Motor neuron (in vitro differentiated cells): ENCODE measurements at places on chromosomes 2 and 18. TPM values are rescaled to one million over a fixed set of nuclear protein-coding genes. Genes with fewer than 3 reads are reported as not detected.

LRATD1 gene
- total RNA-seq: 29.4 and 29.5 TPM in 2 replicates

PLB1 gene
- 1.3 and 2.5 TPM in 2 replicates for total RNA-seq

SIX3 gene
- 0.25 and 0.32 TPM in 2 replicates for total RNA-seq

CASP10 gene
- total RNA-seq: 0.08 and 0.09 TPM in 2 replicates

CDH20 gene
- 8.8 and 9.4 TPM in 2 replicates for total RNA-seq

PAIP2B gene
- total RNA-seq: 16.5 TPM in 2 replicates

UGT1A3 gene
- 0.31 TPM in 1 of 2 replicates, not detected in the other for total RNA-seq

PTPN18 gene
- 14.3 and 16.4 TPM in 2 replicates for total RNA-seq

DNA sequence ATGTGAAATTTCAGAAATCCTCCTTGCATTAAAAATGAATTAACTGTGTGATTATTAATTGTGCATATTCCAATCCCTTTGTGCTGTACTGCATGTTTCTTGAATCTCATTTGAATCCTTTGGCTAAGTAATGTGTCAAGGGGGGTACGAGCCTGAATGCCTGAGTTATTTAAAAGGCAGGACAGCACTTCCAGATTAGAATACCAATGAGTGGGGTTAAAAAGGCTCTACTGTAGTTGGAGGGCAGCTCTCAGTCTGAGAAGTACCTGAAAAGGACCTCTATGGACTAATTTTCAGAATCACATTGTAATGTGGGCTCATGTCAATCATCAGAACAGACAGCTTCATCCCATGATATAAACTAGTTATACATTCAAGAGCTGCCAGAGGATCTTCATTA is 423.0 kb downstream of the GRB14 start:
- ATAC-seq: no peak

DNA sequence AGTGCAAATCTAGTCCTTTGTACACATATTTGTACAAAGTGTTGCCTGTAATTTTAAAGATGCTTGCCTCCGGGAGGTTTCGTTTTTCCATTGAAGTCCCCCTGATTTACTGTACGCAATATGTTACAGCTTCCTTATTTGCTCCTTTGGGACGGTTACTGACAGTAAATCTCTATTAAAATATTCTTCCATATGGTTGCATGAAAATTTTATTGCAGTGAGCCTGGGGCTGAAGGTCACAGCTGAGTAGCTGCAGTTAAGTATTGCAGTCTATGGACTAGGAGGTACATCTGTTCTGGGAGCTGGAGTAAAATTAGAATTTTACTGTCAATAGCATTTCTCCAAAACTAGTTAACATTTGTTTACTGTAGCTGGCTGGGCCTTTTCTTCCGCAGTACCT is 119.2 kb downstream of the ETAA1 start:
- ATAC-seq: peak; percentile 81

DNA sequence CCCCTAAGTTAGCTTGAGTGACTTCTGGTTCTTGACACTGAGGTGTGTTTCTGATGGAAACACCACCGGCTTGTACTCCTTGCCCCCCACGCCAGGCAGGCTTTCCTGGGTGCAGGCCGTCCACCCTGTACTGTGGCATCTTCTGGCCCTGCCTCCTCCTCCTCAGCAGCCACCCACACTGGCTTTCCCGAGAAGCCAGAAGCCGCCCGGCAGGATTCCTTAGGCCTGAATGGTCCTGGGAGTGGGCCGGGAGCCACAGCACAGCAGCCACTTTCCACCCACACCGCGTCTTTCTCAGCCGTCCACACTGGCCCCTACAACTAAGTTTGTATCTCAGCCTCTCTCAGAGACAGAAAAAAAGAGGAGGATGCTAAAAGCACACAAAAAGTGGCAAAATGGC is 2.1 kb upstream of the HSBP1L1 start:
- ATAC-seq: no peak

DNA sequence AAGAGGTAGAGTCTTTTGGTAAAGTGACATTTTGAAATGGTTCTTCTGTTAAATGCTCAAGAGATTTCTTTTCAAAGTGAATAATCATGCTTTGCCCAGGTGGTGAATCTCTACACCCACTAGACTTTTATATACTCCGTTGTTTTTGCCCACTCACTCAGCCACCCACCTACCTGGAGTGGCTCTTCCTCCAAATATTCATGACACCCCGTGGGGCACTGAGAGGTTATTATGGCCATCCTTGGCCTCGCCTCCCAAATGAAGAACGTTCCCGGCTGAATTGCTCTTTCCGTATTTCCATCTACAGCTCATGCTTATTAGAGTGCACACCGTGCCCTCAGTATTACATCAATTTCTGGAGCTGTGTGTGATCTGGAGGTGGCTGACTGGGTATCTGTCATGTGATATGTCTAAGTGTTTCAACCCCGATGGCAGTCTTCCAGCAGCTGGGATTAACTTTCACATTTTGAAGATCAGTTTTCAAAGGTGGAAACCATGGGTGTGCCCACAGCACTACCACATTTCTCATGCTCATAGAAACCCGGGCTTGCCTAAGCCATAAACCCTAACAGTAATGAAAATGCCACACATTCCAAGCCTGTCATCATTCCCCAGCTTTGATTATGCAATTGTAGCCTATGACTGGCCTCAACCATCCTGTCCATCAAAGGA is 406.6 kb upstream of the MMADHC start:
- no peak for ATAC-seq

DNA sequence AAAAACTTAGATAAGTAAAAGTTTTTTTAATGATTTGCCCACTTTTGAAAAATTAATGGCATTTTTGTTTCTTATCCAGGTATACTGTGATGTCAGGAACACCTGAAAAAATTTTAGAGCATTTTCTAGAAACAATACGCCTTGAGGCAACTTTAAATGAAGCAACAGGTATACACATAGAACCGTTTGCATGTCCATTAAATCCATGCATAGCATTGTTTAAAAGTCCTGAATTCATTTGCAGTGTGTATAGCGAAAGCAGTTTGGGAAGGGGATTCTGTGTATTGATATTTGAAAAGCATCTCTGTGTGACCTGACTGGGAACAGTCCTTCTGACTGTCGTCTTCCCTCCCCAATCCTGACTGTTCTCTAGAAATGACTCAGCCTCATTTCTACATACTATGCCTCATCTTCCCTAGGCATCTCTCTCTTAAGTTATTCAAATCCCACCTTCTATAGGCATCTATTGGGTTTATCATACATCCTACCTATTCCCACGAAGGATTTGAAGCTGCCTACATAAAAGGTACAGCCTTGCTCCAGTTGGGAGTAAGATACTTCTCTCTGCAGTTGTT is 79.2 kb upstream of the MAP3K20 start:
- ATAC-seq: no peak

DNA sequence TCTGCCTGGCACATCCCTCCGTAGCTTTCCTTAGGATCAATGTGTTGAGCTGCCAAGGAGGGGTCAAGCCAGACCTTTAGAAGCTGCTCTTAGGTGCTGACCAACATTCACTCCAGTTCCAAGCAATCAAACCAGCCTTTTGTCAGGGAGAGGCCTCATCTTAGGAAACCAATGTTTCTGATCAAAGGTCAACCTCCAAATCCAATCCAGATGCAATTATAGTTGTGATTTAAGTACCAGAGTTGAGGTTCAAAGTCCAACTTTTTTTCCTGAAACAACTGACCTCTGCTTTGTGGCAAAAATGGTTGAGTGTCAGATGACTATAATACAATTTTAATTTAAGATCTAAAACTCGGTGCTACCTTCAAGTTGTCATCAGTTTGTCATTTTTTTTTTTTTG is 303.4 kb downstream of the ALK start:
- ATAC-seq: no peak

DNA sequence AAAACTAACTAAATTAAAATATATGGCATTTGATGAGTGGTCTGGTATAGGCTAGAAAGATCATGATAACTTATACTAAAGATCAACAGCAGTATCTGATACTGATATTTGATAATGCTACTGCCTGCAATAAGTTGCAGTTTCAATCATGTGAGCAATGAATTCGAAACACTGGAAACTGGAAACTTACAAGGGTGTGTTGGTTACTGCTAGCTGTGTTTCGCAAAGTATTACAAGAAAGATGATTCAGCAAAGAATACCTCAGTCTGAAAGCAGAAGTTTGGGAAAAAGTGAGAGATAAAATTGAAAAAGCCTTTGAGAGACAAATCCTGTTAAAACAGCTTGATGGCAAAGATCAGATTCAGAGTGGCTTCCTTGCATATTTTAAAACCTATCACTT is 294.5 kb downstream of the CCDC178 start:
- no peak for ATAC-seq

GRCh38 chr2:52141076-52141475 is 1109.1 kb upstream of the NRXN1 start:
- ATAC-seq: no peak

DNA sequence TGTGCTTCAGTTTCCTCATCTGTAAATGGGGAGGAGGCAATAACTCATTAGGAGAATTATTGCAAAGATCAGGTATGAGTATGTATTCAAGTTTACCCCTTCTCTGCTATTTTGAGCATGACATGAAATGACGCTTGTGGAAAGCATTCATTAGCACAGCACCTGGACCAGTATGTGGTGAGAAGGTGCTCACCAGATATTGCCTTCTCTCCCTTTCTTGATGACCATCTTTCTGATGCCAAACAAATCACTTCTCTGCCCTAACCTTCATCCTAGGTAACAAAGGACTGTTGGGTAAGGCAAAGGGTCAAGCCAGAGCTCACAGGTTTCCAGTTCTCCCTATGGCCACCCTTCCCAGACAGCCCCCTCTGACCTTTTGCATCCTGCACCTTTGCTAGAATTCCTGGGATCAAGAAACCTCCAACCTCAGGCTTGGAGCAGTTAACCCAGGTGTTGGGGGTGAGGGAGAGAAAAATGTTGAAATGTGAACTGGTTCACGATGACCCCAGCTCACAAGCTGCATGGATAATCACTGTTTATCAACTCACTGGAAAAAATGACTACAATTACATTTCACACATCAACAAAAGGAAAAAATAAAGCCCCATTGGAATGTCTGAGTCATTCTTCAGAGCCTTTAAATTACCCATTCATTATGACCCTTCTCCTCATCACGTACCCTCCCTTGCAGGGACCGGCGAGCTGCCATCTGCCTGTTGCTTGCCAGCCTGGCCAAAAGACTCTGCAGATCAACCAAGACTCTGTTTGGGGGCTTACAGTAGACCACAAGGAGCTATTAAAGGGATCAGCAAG is 41.6 kb downstream of the LBH start:
- ATAC-seq: peak; percentile 51

DNA sequence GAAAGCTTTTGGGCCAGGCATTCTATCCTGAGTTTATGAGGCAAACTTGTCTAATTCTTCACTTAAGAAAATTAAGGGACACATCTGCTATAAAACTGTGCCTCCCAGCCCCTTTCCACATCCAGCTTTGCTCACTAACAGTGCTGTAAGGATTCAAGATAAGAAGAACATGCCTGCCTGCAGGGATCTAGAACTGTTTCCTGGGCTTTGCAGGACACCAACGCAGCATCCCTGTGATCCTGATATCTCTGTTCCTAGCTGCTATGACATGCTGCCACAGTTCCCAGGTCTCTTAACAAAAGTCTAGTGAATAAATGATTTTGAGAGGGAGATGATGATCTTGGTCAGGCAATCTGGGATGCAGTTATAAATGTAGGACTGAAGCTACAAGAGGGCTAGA is 12.4 kb downstream of the B4GALT6 start:
- ATAC-seq: no peak

DNA sequence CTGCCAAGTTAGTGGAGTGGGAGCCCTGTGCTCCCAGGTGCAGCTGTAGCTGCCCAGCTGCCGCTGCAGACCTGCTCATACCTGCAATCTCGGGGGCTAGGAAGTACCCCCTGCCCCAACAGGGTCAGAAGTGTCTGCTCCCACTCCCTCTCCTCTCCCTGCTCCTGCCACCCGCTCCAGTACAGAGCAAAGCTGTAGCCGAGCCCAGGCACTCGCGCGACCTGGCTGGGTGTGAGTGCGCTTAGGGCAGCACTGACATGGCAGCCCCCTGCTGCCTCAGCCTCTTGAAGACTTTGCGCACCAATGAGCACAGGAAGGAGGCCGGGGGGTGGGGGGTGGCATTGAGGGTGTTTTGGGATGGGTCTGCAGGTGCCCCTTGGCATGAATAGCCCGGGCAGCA is 1951.4 kb downstream of the SUCLG1 start:
- no peak for ATAC-seq
